ENCODE measurements at places on chromosomes 5 and 9.

- no peak for DNase-seq
Measured at GRCh38 chr9:89812556-89813181, 207.9 kb downstream of the GADD45G start.

DNA sequence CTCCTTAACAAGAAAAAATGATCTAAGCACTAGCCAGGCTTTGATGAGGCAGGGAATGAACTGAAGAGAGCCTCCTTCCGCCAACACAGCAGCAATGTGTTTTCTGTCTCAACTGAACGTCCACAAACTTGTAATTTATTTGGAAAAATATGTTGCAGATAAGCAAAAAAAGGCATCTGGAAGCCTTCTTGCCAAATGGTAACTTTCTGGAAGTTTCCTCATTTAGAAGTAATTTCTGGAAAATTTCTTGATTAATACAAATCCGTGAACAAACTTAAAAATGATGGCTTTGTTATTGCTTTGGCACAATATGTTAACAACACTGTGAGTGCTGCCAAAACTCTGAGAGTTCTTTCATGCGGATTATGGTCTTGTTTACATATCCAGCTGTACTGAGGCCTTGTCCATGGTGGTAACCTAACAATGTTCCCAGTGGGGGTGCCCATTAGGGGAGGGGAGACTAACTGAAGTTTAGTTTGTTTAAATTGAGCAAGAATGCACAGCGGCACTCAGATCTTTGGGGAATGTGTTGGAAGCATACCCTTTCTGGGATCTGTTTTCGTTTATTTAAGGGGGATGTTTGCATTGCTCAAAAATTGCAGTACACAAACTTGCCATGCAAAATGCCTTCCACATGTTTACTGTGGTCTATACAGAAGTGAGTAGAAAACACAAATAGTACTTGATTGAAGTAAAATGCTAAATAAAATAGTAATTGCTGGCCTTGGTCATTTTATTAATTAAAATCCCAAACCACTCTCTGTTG lies 334.7 kb downstream of the NR2F1-AS1 start:
- DNase-seq, result no peak

DNA sequence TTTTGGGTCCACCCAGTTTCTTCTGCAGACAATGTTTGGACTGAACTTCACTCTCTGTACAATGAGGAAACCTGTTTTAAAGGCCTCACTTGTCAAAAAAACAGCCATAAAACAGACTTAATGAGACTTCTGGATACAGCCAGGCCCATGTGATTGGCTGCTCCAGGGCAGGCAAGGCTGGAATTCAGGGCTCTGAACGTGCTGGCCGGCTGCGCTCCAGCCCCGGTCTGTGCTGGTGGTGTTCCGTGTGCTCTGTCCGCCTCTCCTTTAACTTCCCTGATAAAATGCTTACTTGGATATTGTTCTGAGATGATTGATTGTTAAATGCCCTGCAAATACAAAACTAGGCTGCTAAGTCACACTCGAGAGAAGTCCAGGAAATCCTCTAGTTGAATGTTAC lies 131.2 kb upstream of the KLF4 start:
- no peak for DNase-seq

DNA sequence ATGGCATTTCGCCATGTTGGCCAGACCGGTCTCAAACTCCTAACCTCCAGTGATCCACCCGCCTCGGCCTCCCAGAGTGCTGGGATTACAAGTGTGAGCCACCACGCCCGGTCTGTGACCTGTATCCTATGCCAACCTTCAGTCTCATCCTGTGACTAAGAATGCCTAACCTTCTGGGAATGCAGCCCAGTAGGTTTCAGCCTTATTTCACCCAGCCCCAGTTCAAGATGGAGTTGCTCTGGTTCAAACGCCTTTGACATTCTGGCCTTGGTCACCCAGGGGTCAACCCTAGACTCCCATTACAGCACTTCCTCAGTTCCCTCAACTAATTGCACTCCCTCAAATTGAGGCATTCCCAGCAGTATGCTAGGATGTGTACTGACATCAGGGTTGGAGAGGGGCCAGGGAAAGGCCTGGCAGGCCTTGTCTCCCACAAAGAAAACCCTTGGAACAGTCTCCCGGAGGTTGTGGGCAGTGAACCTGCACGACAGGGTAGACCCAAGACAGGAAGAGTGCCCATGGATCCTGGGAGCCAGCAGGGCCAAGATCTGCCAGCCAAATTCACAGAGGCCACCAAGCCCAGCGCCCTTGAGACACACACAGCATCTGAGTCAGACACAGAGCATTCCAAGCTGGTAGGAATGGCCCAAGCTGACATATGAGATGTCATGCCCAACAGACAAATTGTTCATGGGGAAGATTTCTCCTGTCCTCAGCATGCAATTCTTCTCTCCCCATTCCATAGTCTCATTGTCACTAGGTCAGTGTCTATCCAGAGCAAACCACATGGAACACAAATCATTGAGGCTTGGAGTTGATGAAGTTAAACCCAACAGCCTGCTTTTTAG lies 24.9 kb upstream of the SMU1 start:
- no peak for DNase-seq

All from right renal pelvis (tissue), 4 donors.